NCI-H2107 (cell line): ENCODE measurements at places on chromosomes 7 and 10.

GRCh38 chr7:31892099-31892829 is 177.9 kb downstream of the PDE1C start:
- no peak for DNase-seq

GRCh38 chr7:149670288-149670687 is 103.1 kb downstream of the ZNF467 start:
- peak; percentile 9 for DNase-seq

DNA sequence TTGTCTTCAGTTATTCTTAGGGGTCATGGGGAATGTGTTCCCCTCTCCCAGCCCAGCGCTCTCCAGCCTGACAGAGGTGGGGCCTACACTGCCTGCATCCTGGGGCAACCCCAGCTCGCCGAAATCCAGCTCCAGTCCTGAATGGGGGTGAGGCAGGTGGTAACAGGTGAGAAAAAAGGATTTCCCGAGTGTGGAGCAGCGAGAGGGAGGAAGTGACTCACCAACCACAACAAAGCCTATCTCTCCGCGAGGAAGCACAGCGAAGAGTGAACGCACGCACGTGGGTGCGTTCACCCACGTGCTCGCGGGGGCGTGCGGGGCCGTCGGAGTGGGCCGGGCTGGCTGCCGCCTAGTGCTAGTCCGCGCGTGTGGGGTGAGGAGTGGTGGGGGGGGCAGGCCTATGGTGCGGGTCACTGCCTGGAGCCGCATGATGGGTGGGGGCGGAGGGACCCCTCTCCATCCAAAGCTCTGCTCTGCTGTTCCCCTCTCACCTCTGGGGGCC is 855 bp upstream of the PALD1 start:
- no peak for DNase-seq

DNA sequence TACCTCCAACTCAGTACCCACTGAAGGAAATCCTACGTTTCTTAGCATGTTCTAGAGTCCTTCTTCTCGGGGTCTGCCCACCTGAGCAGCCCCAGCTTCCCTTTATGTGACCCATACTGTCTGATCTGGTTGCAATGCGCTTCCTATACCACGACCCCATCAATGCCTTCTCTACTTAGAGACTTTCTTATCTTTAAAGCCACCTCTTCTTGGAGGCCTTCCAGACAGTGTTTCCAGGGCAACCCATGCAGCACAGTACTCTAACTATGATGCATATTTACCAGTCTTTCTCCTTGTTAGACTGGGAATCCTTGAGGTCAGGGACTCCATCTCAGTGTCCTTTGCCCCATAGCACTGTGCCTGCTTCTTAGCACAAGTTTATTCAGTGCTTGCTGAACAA is 54.5 kb upstream of the SLF2 start:
- no peak for DNase-seq

DNA sequence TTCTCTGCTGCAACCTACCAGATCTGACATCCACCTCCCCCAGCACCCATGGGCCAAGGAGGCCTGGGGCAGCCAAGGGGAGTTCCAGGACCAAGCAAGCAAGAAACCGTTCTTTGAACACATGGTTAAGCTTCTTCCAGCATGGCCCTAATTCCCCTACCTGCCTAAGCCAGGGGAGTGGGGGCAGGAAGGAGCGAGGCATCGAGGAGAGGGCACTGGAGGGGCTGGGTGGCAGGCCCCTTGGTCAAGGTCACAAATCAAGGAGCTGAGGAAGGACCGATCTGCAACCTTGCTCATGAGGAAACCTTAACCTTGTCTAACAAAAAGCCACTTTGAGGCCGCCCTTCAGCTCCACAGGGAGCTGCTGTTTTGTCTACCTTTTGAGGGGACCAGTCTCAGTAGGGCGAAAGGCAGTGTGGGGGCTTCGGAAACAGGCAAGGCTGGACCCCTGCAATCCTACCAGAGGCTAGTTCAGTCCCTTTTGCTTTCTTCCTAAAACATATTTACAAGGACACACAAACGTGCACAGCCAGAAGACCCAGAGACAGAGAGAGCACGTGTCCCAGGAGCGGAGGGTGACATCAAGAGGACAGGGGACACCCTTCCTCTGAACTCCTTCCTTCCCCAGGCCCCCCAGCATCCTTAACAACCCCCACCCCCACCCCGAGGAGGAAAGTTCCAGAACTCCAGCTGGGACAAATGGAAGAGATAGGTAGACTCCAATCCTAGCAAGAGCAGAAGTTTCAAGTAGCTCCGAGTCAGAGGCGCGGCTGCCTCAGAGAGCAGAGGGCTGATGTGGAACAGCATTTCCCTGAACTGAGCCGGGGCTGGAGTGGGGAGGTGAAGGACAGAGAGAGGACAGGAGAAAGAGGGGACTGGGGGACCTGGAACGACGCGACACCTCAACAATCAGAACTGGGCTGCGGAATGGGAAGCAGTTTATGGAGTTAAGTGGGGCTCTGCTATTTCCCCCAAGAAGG is 28.2 kb downstream of the SPOCK2 start:
- no peak for DNase-seq

- no peak for DNase-seq
These were observed 166.2 kb upstream of the STEAP1 start for GRCh38 chr7:89988074-89988473.

DNA sequence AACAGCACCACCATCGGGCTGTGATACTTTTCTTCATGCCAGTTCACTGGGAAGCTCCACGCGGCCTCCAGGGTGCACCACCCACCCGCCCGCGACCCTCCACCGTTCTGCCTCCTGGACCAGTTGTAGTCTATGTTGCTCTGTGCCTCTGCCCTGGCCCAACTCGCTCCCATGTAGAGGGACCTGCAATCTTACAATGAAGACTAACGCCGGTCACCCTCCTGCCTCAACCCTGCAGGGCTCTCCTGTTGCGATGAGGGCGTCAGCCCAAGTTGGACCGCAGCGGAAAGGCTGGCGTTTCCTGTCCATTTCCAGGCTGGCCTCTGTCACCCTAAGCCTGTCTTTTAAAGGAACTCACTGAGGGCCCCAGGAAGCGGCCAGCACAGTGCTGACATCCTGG is 34.9 kb downstream of the IL15RA start:
- no peak for DNase-seq

GRCh38 chr7:91784469-91784868 is 96.0 kb downstream of the MTERF1 start:
- DNase-seq, result peak; percentile 11

DNA sequence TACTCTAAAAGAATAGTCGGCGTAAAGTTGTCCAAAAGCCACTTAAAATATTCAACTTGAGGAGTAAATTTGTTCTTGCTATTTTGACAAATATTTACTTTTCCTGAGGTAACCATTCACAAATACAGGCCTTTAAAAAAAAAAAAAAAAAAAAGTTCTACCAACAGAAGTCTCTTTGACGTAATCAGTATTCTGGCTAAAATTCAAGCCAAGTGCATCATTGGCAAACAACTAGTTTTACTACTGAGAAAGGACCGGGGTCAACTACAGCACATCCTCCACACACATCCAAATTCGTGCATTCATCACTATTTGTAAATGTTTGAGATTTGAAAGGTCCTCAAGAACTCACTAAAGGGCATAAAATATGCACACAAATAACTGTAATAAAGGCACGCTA is 2.0 kb downstream of the OAT start:
- DNase-seq, result no peak

DNA sequence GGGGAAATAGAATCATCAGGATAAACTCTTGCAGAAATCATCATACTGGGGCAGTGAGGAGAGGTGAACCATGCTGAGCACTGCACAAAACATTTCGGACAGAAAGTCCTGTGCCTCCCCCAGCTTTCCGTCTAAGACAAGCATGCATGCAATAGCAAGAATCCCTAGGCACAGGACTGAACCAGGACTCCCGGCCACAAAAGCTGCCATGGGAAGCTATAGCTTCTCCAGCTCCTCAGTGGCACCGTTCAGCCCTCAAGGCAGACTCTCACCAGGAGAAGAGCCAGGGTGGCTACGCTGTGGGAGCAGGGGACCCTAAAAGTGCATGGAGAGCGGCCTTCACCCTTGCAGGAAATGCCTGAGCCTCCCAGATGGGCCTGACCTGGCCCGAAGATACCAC is 70.8 kb downstream of the ASB13 start:
- no peak for DNase-seq

DNA sequence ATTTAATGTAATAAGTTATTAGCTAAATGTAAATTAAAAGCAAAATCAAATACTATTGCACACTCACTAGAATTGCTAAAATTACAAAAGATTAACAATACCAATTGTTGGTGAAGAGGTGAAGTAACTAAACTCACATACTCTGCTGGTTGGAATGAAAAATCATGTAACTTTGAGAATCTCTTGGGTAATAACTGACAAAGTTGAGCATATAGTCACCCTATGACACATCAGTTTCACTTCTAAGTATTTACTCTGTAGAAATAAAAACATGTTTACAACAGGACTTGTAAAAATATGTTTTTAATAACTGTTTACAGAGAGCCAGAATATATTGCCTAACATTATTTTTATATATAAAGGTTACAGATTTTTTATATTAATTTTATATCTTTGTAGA is 33.6 kb downstream of the CNTNAP2 start:
- no peak for DNase-seq

DNA sequence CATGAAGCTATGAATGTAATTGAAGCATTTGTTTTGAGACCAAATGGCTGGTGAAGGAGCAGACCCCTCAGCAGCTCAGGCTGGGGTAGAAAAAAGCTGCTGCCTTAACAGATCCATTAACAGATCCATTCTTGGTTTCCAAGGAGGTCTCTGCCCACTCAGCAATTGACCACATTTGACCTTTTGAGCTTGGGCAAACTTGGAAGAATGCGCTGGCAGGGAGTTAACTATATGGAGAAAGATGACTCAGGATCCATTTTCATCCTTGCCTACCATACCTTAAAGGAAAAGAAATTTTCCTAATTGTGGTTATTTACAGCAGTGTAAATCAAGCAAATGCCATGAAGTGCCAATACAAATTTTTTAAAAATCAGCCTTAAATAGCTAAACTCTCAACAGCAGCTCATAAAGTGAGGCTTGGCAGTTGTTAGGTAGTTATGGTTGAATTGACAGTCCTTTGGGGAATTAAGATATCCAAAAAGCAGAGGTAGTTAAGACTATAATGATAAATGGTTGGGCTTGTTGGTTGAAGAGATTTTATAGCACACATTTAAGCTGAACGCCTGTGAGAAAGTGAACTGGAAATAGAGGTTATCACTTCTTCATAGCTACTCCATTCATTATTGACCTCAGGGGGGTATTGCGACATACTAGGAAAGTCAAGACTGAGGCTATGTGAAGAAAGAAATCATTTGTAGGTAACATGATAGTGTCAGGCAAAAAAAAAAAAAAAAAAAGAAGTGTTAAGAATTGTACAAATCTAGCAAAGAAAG is 83.9 kb downstream of the MKX start:
- no peak for DNase-seq

- no peak for DNase-seq
These were observed 20.1 kb upstream of the FAM170B start for GRCh38 chr10:49153971-49154370.

DNA sequence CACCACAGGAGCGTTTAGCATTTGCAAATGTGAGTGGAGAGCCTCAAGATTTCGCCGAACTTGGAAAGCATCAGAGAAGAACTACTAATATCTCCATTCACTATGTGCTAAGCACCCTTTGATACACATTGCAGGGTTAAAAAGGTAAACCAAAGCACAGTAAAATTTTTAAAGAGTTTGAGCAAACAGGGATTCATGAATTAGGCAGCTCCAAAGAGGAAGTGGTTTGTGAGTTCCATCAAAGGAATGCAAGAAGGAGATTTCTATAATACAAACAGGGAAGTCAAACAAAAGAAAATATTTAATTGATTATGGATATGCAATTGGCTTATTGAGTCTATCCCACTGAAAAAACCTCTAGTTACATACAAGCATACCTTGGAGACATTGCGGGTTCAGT is 81.1 kb upstream of the TMEM72 start:
- no peak for DNase-seq

DNA sequence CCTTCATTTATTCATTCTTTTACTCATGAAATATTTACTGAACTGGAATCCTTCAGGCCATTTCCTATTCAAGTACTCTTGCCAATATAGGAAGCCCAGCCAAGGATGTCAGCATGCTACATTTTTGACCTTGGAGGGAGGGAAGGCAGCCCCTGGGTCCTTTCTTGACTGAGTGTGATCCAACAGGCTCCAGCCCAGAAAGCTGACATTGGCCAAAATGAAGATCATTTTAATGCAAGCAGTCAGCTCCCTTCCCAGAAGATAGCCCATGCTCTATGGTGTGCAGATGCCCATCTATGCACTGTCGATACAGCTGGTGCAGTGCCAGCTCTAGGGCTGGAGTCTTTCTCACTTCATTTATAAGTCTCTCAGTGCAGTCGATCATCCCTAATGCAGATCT is 646.0 kb downstream of the KCNMA1 start:
- no peak for DNase-seq

- no peak for DNase-seq
These were observed 62.8 kb downstream of the CXCL12 start for GRCh38 chr10:44322137-44322536.

DNA sequence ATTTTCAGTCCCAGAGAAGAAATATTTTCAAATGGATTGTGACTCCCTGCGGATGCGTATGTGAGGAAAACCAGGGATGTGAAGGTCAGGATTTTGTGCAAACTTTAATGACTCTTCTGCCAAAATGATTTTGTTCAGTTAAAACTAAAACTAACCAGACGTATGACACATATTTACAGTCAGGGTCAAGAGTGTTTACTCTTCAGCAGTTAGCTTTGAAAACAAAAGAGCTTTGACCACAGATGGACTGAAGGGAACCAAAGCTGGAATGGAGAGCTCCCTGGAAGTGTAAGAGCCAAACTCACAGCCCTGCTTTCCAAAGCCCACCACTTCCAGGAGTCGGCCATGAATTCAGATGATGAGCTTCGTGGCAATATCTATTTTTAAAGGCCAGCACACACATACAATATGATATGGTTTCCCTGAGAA is 15.5 kb downstream of the SVIL start:
- no peak for DNase-seq

DNA sequence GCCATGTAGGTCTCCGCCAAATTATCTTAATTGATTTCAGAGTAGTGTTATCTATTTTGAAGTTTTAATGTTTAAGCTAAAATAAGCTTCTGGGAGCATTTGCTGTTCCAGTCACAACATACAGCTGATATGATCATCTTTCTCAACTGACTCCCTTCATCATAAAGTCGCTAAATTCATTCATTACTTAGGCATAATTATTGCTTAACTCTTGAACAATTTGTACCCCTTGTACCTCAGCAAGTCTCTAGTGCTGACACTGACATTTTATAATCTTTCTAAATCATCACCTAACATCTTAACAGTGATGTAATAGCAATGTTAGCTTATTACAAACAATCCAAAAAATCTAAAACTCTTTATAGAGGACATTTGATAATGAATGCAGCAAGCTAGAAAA is 54.3 kb upstream of the WNT16 start:
- no peak for DNase-seq

- no peak for DNase-seq
These were observed 15.6 kb upstream of the LRRC17 start for GRCh38 chr7:102897211-102897631.

DNA sequence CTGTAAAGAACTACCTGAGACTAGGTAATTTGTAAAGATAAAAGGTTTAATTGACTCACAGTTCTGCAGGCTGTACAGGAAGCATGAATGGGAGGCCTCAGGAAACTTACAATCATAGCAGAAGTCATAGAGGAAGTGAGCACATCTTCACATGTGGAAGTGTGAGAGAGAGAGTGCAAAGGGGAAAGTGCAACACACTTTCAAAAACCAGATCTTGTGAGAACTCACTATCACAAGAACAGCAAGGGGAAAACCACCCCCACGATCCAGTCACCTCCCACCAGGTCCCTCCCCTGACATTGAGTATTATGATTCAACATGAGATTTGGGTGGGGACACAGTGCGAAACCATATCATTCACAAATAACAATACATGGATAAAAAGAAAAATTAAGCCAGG is 24.5 kb downstream of the AVL9 start:
- DNase-seq, result no peak
